ENCODE measurements at places on chromosomes 12 and 14.

DNA sequence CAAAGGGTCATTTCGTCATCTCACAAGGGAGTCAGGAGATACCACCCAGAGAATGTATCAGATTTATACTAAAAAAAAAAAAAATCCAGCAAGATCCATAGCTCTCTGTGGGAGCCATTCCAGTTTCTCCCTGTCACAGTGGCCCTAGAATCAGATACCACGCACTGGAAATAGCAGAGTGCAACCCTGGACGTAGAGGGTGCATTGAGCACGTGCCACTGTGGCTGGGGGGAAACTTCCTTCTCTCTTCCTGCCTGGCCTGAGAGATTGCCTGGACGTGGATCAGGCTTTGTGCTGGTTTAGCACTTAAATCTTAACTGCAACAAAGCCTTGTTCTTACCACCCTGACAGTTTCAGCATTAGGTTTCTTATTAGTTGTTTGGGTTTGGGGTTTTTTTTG lies 124.3 kb downstream of the FBXL14 start:
- no peak for DNase-seq

GRCh38 chr12:68306564-68306963 lies 25.6 kb downstream of the MDM1 start:
- no peak for DNase-seq

- DNase-seq, result no peak
Measured at GRCh38 chr12:132228476-132229192, 84.4 kb downstream of the NOC4L start.

DNA sequence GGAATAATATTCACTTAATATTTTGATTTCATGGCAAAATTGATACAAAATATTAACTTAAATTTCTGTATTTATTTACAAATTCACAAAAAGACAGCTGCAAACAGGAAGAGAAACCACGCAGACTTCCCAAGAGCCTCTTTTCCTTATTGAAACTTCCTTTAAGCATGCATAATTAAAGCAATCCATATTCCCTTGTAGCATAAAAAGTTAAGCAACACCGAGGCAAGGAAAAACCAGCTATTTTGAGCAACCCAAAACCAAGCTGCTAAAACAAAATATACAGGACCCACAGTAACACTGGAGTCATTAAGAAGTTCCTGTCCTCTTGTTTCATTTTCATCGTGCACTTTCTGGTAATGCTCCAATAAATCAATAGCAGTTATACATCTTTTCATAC lies 58.0 kb downstream of the EEA1 start:
- peak; percentile 72 for DNase-seq

GRCh38 chr12:24034160-24034559 lies 84.7 kb upstream of the SOX5 start:
- DNase-seq, result no peak

DNA sequence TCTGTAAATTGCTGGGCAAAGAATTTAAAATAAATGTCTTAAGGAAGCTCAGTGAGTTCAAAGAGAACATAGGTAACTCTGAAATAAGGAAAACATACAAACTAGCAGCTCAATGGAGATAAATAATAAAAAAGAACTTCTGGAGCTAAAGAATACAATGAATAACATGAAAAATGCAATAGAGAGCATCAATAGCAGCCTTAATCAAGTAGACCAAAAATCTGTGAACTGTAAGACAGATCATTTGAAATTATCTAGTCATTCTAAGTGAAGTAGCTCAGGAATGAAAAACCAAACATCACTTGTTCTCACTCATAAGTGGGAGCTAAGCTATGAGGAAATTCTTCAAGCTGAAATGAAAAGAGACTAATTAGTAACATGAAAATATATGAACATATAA lies 5.8 kb upstream of the ABCC9 start:
- no peak for DNase-seq

DNA sequence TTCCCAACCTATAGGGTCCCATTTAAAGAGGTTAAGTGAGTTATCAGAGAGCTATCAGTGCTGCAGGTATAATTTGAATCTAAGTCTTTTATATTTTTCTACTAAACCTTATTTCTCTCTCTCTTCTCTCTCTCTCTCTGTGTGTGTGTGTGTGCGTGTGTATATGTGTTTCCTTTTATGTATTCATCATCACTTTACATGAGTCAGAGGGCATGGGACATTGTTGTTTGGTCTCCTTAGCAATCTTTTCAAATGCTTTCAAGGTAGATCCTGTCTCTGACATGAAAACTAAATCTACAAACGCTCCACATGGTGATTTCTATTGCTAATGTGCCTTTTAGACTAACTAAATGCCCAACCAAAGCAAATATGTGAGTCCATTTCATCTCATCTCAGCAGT lies 459.7 kb downstream of the BTG1 start:
- DNase-seq, result no peak

DNA sequence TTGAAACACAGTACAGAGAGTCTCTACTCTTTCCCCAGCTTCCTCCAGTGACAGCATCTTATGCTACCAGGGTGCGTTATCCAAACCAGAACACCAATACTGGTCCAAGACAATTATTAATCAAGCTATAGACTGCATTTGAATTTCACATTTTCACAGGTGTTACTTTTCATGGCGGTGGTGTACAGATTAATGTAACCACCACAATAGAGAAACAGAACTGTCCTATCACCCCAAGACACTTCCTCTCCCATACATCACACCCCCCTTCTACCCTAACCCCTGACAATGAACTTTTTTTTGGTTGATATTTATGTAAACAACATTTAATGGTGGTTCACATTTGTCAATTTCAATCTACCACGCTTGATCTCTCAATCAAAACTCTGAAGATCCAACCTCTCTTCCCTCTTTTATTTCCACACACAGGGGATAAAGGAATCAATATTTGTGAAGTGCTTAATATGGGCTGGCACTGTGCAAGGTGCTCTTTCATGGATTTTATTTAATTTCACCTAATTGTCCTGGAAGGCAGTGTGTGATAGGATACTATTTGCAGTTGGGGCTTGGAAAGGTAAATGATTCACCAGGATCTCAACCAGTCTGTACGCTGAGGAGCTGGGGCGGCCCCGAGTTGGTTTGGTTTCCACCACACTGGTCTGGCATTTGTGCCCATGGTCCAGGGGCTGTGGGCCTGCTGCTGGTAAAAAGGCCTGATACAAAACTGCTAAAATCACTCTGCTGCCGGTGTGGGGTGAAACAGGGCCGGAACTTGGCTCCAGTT lies 54.6 kb upstream of the DICER1 start:
- no peak for DNase-seq

DNA sequence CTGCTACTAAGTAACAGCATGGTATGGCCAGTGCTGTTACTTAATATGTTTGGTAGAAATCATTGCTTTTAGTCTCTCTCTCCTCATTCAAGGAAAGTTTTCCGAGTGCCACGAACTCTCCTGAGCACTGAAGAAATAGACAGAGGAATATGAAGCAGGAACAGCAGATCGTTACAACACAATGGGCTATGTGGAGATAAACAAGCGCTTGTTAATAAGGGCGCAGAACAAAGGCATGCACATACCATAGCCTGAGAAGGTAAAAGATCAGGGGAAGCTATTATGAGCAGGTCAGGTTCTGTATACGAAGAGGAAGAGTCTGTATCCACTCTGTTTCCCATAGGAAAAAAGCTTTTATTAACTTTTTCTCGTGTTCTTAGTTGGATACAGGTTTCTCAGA lies 156.2 kb upstream of the CPNE8 start:
- DNase-seq, result no peak

- peak; percentile 57 for DNase-seq
Measured at GRCh38 chr14:24705840-24706239, 71.8 kb upstream of the GZMB start.

- DNase-seq, result no peak
Measured at GRCh38 chr12:56454557-56454956, at the start of gene MIP. MIP (minus strand) TSS chr12:56454657; CDS start chr12:56454613, 44 bp downstream.

GRCh38 chr14:104277416-104278213 lies 139.2 kb downstream of the KIF26A start:
- no peak for DNase-seq

DNA sequence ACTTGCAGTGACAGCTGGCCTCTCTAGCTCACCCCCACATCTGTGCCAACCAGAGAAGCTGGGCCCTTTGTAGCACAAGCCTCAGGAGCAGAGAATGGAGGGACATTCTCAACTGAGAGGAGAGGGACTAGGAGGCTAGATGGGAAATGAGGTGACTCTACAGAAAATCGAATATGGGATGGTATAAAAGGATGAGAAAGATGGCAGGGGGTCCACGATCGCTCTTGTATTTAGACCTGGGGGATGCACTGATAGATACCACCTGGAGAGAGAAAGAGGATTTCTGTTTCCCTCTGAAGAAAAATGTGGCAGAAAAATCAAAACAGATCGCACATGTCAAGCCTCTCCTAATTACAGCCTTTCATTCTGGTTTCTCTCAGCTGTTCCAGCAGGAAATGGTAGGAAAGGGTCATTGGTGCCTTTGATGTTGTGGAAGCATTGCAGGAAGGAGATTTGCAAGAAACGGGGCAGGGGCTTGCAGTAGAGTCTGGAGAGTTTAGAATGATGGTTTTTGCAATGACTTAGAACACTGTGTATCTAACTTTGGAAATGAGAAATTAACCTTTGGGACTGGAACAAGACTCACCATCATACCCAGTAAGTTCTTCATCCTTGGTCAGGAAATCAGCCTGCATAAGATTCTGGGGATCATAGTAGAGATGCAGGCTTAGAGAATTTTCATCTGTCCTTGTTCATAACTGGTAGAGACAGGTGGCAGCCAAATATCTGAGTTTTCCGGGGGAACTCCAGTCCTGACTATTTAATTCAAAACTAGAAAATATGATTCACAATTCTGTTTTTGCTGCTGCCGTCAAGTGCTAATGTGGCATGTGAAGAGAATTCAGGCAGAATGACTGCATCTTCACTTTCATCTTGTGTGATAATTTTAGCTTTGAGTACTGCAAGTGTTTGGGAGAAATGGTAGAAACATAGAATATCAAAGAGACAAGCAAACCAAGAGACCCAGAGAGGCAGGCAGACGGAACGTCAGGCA lies 98.8 kb downstream of the DAD1 start:
- no peak for DNase-seq

DNA sequence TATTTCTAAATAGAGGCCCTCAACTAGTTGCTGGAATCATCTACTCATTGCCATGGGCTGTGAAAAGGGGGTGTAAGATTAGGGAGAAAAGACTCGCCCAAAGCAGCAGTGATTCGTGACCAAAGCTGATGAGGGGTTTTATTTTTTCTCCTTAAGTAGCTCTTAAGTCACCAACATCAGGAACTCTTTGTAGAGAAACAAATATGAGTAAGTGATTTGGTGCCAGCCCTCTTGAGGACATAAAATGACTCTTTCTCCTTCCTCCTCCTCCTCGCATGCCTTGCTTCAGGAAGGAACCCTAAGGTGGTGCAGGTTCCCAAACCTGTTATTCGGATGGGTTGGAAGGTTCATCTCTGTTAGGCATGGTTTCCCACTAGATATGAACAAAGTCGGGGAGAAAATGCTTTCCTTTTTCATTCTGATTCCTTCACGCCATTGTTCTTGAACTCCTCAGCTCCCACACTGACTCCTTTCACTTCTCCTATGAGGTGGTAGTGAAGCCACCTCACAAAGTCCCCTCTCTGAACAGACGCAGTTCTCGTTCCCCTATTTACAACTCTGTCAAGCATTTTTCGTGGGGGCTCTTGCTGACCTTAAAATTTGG lies 113.4 kb downstream of the ETV6 start:
- peak; percentile 87 for DNase-seq

GRCh38 chr14:75294649-75295033 lies 16.0 kb downstream of the FOS start:
- no peak for DNase-seq

GRCh38 chr12:74896186-74896585 lies 313.5 kb downstream of the KCNC2 start:
- DNase-seq, result no peak

DNA sequence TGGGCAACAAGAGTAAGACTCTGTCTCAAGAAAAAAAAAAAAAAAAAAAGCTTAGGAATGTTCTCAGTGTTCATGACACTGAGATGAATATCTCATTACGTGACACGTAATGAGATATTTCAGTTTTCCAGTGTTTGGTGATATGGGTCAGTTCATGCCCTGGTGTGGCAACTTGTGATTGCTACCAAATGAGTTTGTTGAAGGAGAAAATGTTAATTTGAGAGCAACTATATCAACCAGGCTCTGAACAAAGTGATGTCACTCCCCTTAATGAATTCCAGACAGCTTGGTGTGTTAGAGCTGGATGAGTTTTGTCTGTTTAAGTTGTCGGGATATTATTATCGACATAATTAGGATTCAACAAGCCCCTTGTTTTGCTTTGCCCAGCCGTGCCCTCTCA lies 211.7 kb downstream of the DPF3 start:
- no peak for DNase-seq

DNA sequence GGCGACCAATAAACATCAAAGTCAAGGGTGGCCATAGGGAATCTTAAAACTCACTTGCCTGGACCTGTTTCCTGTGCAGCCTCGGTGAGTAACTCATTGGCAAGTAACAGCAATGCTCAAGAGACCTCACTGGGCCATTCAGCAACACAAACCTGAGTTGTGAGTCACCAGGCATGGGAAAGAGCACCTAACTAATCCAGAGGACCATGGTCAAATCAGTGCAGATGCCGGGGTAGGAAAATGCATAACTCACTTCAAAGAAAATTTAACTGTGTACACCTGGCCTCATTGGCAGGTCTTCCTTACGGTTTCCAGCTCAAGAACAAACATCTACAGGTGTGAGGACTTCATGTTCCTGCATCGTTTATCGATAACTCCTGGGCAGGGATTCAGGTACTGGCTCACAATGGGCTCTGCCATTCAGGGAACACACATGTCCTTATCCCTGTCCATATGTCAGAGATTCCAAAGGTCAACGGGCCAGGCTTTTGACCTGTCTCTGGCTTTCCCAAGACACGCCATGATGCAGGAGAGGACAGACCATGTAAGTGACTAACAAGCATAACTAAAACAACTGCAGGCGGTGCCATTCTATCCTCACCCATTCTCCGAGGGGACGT lies 211.8 kb downstream of the ANO2 start:
- DNase-seq, result no peak

GRCh38 chr14:63245893-63246292 lies 41.6 kb downstream of the RHOJ start:
- DNase-seq, result no peak

DNA sequence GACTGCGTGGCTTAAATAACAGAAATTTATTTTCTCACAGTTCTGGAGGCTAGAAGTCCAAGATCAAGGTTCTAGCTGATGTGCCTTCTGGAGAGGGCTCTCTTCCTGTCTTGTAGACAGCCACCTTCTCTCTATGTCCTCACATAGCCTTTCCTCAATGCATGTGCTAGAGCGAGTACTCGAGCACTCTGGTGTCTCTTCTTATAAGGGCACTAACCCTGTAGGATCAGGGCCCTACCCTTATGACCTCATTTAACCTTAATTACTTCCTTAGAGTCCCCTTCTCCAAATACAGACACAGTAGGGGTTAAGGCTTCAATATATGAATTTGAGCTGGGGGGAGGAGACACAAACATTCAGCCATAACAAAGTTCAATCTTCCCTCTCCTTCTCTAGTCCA lies 10.2 kb downstream of the DHH start:
- no peak for DNase-seq

GRCh38 chr12:89884952-89885351 lies 176.3 kb upstream of the ATP2B1 start:
- DNase-seq, result no peak

- no peak for DNase-seq
Measured at GRCh38 chr14:48333221-48333920, 658.0 kb upstream of the MDGA2 start.
